CD4-positive, alpha-beta T cell treated with Interleukin-6 at 100 ng/mL for 8 hours (primary cell): ENCODE measurements at places on chromosomes 1 and 21.

DNA sequence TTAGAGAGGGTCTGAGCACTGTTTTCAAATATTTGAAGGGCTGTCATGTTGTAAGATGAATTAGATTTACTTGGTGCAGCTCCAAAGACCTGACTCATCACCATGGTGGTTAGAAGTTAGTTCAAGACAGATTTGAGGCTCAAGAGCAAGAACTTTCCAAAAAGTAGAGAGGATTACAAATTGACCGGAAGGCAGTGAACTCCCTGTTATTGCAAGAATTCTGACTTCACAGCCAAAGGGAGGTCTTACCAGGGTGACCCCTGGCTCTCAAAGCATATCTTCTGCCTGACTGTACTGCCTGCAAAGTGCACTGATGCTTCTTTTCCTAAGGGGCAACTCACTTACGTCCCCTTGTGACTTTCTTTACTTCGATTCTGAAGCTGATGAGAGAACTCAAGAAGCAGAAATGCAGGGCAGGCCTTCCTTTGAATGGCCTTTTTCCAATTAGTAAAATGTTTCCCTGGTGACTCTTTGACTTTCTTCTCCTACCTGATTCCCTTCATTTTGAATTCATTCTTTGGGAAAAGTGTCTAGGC is 86.4 kb downstream of the NAV1 start:
- no peak for DNase-seq

DNA sequence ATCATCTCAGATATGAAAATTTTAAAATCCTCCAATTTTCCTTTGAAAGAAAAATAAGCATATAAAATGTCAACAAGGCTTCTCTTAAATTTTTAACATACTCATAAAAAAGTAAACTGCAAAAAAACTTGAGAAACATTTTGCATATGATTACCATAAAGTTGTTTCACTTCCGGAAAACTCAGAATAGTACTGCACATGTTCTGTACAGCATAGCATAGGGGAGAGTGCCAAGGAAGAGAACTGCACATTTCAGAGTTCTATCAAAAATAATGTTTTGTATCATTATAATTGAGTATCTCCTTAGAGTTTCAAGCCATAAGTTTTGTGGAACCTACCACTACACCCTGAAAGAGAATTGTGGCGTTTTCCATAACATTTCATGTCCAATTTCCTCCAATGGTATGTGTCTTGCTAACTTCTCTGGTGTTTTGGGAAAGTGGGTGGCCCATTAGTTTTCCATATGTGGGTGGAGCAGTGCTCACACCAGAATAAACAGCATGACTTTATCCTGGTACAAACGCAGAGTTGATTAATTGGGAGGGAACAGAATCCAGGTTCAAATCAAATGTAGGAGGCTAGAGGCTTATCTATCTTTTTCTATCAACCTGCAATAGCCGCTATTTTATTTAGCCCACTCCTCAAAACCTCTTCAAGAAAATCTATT is 430.9 kb downstream of the LMO4 start:
- no peak for DNase-seq

GRCh38 chr1:157103268-157103667 is 3.7 kb upstream of the ETV3L start:
- DNase-seq: no peak

- no peak for DNase-seq
These were observed 49.5 kb upstream of the DMRTB1 start for GRCh38 chr1:53409695-53410094.

DNA sequence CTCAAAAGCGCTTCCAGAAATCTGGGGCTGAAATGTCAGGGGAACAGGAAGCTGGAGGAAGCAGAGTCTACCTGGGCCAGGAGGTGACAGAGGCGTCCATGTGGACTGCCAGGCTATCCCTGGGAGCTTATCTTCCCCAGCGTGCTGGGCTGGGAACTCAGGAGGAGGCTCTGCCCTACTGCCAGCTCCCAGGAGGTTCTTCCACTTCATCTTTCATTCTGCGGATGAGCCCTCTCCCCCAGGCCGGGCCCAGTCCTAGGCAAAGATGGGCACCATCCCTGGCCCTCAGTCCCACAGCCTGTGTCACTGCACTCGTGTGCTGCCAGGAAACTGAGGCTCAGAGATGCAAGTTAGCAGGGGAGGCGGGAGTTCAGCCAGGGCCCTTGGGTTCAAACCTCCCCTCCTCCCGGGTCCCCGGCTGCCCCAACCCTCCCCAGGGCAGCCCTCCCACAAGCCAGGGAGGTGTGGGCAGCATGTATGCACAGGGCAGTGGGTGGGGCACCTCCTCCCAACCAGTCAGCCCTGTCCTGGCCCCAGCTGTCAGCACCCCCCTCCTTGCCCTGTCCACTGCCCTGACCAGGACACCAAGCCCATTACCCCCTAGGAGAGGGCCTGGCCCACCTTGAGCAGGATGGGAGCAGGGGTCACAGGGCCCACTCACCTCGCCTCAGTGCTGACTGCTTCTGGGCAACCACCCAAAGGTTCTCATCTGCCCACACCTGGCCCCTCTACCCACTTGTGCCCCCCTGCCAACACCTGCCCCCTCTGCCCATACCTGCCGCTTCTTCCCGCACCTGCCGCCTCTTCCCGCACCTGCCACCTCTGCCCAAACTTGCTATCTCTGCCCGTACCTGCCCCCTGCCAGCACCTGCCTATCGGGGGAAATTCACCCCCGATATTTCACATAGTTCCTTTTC is 226.0 kb downstream of the NPHP4 start:
- DNase-seq: no peak

DNA sequence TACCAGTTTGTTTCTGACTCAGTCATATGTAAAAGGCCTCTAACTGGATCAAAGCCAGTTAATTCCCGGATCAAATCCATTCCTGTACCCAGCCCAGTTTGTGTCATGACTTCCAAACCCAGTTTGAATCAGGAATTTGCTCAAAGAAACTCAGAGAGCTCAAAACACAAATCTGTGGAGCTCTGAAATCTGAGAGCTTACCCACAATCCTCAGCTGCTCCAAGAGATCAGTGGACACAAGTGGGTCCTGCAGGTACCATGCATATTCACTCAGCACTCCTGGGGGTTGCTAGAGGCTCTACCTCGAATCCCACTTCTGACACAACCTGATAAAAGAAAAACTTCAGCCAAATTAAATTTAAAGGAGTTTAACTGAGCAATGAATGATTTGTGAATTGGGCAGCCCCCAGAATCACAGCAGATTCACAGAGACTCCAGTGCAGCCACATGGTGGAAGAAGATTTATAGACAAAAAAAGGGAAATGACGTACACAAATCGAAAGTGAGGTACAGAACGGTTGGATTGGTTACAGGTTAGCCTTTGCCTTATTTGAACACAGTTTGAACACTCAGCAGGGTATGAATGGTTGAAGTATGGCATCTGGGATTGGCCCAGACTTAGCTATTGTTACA is 11.9 kb upstream of the MRPL55 start:
- no peak for DNase-seq

GRCh38 chr1:198228925-198229324 is 72.1 kb downstream of the NEK7 start:
- no peak for DNase-seq

DNA sequence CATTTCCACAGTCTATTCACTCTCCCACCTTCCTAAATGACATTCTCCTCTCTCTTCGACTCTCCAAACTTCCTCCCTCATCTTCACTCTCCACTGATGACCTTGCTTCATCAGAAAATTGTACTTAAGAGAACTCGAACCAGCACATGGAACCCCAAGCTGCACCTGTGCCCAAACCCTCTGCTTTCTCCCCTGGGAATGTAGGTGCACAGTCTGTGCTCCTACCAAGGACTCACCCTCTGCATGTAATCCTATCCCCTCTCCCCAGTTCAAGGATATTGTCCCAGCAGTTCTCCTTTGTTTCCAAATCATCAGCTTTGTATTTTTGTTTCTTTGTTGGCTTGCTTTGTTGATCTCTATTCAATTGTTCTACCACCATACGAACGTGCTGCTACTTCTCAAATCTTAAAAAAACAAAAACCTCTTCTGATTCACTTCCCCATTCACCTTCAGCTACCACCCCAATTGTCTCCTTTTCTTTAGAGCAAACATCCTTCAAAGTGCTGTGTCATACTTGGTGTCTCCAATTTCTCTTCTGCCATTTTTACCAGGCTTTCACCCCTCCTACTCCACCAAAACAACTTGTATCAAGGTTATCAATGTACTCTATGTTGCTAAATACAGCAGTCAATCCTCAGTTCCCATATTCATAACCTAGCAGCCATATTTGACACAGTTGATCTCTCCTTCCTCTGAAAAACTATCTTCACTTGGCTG is 26.8 kb downstream of the RAB3B start:
- no peak for DNase-seq

DNA sequence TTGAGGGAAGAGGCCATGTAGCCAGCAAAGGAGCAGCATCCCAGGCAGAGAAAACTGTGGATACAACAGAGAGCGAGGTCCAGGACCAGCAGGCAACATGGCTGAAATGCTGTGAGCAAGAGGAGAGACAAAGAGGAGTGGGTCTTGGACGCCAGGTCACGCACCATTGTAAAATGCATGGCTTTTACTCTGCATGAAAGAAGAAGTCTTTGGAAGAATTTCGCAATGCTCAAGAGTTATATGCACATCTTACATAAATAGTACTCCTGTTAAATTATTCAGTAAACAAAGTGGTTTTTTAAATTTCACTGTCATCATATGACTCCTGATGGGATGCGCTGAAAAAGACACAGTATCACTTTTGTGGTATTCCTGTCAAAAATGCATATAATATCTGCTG is 3.5 kb downstream of the CD244 start:
- DNase-seq: no peak

DNA sequence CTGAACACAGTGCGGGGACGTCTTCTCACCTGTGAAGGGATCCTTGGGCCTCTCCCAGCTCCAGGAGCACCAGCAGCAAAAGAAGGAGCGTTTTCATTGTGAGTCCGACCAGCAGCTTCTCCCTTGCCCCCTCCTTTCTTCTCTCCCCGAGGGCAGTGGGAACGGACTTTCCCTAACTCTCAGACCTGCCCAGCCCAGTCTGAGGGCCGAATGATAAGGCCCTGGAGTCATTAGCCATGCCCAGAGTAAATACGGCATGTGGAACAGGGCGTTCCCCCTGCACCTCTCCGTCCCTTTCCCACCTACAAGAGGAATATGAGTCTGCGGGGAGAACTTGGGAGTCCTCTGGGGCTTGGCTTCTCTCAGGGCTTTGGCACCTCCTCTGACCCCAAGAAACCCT is at the start of gene CTSE:
CTSE (minus strand) TSS at position 201 of the 400 bp plus-strand sequence; CDS start at position 97, 104 bp downstream.
- no peak for DNase-seq
